GM18507 (cell line): ENCODE measurements at places on chromosomes 11 and 22.

DNA sequence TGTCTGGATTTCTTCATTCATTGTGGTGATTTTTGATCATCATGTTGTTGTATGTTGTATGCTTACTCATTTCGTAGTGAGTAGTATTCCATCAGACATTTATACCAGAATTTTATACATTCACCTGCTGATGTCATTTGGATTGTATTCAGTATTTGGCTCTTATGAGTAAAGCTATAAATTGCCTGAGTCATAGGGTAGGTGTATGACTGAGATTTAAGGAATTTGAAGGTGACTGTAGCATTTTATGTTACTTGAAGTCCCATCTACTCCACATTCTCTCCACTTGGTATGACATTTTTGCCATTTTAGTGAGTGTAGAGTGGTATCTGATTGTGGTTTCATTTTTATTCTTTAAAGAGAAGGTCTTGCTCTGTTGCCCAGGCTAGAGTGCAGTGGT lies 548.2 kb downstream of the TBC1D22A start:
- DNase-seq: no peak

DNA sequence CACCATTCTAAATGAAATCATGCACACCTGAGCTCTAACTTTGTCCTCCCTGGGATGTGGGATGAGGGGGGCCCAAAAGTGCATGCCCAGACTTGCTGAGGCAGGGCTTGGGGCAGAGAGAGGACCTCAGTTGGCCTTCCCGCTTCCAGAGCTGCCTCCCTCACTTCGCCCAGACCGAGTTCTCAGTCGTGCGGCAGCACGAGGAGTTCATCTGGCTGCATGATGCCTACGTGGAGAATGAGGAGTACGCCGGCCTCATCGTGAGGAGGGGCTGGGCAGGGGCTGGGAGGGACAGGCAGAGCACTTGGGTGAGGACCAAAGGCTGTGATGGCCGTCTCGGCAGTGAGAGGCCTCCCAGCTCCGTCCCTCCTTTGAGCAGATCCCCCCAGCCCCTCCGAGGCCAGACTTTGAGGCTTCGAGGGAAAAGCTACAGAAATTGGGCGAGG lies 8.2 kb downstream of the CFL1 start:
- DNase-seq: no peak

GRCh38 chr11:110530900-110531741 lies 101.4 kb downstream of the FDX1 start:
- DNase-seq: no peak

DNA sequence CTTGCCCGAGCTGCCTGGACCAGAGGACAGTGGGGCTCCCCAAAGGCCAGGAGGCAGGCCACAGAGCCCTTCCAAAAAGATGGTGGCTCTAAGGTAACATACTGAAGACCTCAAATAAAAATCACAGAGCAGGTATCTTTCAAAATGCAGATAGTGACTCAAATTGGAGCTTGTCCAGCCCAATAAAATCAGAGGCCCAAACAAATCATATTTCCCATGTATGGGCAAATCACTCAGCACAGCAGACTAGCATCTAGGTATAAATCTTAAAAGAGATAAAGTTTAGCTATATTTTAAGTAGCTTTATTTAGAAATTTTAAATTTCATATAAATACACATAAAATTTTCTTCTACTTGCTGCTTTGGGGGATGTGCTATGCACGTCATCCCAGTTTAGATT lies 3.3 kb downstream of the TESMIN start:
- DNase-seq: no peak

DNA sequence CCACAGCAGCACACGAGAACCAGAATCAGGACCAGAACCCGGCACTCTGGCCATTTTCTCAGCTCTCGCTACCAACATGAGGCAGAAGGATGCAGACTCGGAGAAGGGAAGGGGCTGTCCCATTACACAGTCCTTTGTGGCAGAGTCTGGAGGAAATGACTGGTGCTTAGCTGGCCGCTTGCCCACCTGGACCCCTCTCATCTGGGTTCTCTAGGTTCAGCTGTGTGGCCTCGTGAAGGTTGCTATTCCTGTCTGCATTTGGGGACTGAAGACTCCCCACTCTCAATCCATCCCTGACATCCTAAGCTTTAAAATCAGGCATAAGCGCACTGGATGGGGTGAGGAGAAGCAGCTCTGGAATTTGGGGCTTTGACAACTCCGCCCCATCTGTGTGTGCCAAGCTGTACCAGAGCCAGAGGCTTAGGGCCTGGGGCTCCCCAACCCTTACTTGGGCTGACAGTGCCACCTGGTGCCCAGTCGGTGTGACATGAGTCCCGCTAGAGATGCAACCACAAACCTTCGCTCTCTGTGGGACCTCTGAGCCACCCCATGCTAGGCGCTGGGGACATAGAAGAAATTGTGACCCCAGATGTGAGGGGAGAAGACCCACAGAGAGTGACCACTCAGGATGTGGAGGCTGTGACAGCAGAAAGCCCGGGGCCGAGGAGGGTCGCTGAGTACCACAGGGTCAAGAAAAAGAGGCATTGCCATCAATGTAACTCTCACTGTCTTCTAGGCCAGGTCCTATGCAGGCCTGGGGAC lies 35.8 kb upstream of the FCHSD2 start:
- DNase-seq: peak; percentile 91

GRCh38 chr11:1486054-1486825 lies at the start of gene MOB2:
TSS of gene MOB2 (minus strand) at chr11:1486779. CDS start at chr11:1486556, 223 bp downstream.
- no peak for DNase-seq

DNA sequence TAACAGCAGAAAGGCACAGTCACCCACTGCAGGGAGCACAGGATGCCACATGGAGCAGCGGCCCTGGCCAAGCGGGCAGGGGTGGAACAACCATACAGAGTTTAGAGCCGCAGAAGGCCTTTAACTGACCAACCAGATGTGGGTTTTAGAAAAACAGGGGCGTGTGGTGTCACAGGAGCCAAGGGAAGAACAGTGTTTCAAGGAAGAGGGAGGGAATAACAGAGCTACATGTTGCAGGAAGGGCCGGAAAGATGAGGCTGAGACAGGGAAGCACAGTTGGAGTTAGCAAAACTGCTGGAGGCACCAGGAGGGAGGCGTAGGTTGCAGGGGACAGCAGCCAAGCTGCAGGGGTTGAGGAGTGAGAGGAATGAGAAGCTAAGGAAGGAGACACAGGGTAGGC lies 7.8 kb upstream of the NAA40 start:
- no peak for DNase-seq

- DNase-seq: no peak
These were observed 28.7 kb downstream of the SDHD start for GRCh38 chr11:112115386-112115785.

DNA sequence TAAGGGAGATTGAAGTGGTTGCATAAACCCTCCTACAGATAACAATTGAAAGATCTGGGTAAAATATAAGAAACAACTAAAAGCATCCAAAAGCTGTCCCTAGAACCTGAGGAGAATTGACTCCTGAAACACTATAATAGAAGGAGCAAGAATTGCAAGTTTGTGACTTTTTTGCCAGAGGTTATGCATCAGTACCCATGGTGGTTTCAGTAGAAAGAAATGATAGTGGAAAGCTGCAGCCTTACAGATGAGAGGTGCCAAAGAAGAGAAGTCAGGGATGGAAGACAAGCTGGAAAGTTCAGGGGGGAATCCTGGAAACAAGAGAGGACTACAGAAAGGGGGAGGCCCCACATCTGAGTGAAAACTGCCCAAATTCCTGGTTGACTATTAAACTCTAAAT lies 80.7 kb downstream of the PACS1 start:
- no peak for DNase-seq

- no peak for DNase-seq
These were observed 75.4 kb upstream of the FGF3 start for GRCh38 chr11:69894648-69895047.
